Ovary (tissue), 10 donors: ENCODE measurements at places on chromosomes 2 and 18.

- H3K4me3 ChIP-seq = no peak overlapping the region
- H3K27me3 ChIP-seq = no peaks in the 10 kb centered on the region
- no peaks in the 10 kb centered on the region for H3K4me1 ChIP-seq
- H3K36me3 ChIP-seq = no peaks in the 10 kb centered on the region
- H3K27ac ChIP-seq = no peak overlapping the region
- DNase-seq = no peak
Observed at GRCh38 chr2:115833196-115833595, 1390.8 kb downstream of the DPP10 start.

DNA sequence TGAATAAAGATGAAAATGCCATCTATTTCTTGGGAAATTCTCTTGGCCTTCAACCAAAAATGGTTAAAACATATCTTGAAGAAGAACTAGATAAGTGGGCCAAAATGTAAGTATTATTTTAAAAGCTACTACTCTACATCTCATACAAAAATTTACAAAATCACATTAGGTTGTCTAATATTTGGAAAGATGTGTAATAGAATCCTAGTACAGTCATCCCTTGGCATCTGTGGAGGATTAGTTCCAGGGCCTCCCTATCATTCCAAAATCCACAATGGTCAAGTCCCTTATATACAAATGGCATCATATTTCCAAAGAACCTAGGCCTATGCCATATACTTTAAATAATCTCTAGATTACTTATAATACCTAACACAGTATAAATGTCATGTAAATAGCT lies 41.2 kb downstream of the KYNU start:
- H3K4me1 ChIP-seq = no peaks in the 10 kb centered on the region
- H3K27ac ChIP-seq = no peak overlapping the region
- no peak overlapping the region for H3K4me3 ChIP-seq
- no peaks in the 10 kb centered on the region for H3K27me3 ChIP-seq

GRCh38 chr18:62101321-62101721 lies 85.5 kb downstream of the PIGN start:
- H3K4me3 ChIP-seq = no peak overlapping the region
- DNase-seq = no peak
- no peaks in the 10 kb centered on the region for H3K4me1 ChIP-seq
- no peaks in the 10 kb centered on the region for H3K36me3 ChIP-seq

- peaks cover 9% of the 10 kb centered on the region for H3K4me1 ChIP-seq
- no peak overlapping the region for H3K4me3 ChIP-seq
- H3K36me3 ChIP-seq = no peaks in the 10 kb centered on the region
- H3K27me3 ChIP-seq = no peaks in the 10 kb centered on the region
Observed at GRCh38 chr2:85011747-85012146, 40.8 kb downstream of the KCMF1 start.

- H3K4me3 ChIP-seq = no peak overlapping the region
- H3K4me1 ChIP-seq = no peaks in the 10 kb centered on the region
- H3K27me3 ChIP-seq = no peaks in the 10 kb centered on the region
- no peak overlapping the region for H3K27ac ChIP-seq
- no peaks in the 10 kb centered on the region for H3K36me3 ChIP-seq
- DNase-seq = no peak
Observed at GRCh38 chr18:8824846-8825245, 119.5 kb downstream of the MTCL1 start.

GRCh38 chr2:203412546-203413331 lies 84.5 kb downstream of the ABI2 start:
- no peaks in the 10 kb centered on the region for H3K4me1 ChIP-seq
- no peak overlapping the region for H3K4me3 ChIP-seq
- DNase-seq = no peak
- no peak overlapping the region for H3K27ac ChIP-seq
- H3K27me3 ChIP-seq = no peaks in the 10 kb centered on the region

DNA sequence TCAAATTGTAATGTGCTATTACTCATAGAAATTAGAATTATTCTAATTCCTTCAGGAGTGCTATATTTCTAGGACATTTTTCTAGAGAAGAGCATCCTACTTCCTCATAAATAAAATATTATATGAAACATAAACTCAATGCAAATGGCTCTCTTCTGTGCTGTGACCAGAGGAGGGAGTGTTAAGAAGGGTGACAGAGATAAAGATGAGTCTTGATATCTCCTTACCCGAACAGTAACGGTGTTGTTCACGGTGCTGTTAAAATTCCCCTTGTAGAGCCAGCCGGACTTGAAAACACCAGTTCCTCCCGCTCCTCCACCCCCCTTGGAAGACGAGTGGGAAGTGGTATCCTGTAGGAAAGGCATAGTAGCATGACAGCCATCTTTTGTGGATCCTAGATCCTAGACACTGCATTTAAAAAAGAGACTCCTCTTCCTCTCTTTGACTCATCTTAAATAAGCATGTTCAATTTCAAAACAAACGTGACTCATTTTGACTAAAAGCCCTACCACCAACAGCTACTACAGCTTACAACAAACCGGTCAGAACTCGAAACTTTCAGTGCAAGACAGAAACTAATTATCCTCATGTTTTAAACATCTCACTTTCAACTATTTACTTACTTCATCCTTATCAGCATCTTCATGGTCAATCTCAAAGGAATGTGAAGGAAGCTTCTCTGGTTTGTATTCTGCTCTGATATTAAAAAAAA lies 156.3 kb downstream of the DOCK10 start:
- no peak for DNase-seq
- no peak overlapping the region for H3K4me3 ChIP-seq
- H3K36me3 ChIP-seq = no peaks in the 10 kb centered on the region
- H3K27me3 ChIP-seq = no peaks in the 10 kb centered on the region
- H3K27ac ChIP-seq = no peak overlapping the region

- no peak overlapping the region for H3K27ac ChIP-seq
- H3K36me3 ChIP-seq = no peaks in the 10 kb centered on the region
- no peak overlapping the region for H3K4me3 ChIP-seq
- no peak for DNase-seq
Observed at GRCh38 chr2:44713170-44713569, 228.3 kb upstream of the SIX3 start.

DNA sequence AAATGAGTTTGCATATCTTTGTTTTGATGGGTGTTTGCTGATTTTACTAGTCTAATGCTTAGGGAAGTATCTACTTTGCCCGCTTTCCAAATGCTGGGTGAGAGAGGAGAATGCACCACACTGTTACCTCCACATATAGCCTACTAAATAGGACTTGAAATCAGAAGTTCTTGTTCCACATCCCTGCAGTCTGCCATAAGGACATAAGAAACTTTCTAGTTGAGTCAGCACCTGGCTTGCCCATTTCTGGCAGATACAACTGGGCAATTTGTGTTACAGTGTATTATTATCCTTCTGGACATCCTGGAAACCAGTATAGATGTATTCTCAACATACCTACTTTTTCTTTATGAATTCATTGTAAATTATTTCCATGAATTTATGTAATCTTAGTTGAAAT lies 29.5 kb downstream of the ANXA4 start:
- H3K4me3 ChIP-seq = no peak overlapping the region
- DNase-seq = no peak
- H3K4me1 ChIP-seq = peaks cover 11% of the 10 kb centered on the region
- no peaks in the 10 kb centered on the region for H3K36me3 ChIP-seq
- H3K27me3 ChIP-seq = no peaks in the 10 kb centered on the region

DNA sequence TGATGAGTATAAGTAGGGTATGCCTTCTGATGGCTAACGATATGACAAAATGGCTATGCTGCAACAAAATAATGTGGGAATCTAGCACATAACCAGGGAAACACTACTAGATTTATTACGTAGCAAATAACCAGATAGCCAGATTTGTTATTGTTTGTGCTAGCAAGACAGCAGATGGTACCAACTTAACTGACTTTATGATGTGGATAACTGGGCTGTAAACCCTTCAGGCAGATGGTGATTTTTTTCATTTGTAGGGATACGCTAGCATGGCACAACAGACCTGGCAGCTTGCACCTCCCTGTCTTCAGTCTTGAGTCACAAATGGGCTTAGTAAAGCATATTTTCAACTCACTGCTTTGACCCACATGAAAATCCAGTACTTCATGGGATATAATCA lies 48.7 kb downstream of the PRELID3A start:
- no peak for DNase-seq
- H3K27me3 ChIP-seq = no peaks in the 10 kb centered on the region
- H3K4me1 ChIP-seq = no peaks in the 10 kb centered on the region

DNA sequence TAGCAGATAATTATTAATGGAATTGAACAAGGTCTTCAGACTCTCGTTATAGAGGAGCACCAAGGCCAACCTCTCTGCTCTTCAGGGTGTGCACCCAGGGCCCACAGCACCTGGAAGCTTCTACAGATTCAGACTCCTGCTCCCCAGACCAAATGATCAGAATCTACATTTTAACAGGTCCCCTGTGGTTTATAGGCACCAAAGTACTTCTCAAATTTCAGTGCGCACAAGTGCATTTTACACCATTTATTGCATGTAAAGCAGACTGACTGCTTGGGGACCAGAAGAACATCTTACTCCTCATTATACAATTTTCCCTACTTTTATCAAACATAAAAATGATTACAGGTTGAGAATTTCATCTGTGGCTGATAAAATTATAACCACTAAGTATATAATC lies 163.9 kb downstream of the COL4A4 start:
- H3K4me1 ChIP-seq = no peaks in the 10 kb centered on the region
- H3K36me3 ChIP-seq = no peaks in the 10 kb centered on the region
- H3K4me3 ChIP-seq = no peak overlapping the region
- H3K27ac ChIP-seq = no peak overlapping the region
- H3K27me3 ChIP-seq = no peaks in the 10 kb centered on the region

GRCh38 chr2:237457388-237457941 lies 29.6 kb upstream of the MLPH start:
- H3K4me1 ChIP-seq = peaks cover under 1% of the 10 kb centered on the region
- no peaks in the 10 kb centered on the region for H3K36me3 ChIP-seq
- no peak overlapping the region for H3K4me3 ChIP-seq
- H3K27ac ChIP-seq = no peak overlapping the region
- no peaks in the 10 kb centered on the region for H3K27me3 ChIP-seq
- DNase-seq = no peak

GRCh38 chr2:16952805-16953204 lies 287.2 kb upstream of the CYRIA start:
- H3K4me3 ChIP-seq = no peak overlapping the region
- no peaks in the 10 kb centered on the region for H3K4me1 ChIP-seq
- no peaks in the 10 kb centered on the region for H3K36me3 ChIP-seq
- no peak overlapping the region for H3K27ac ChIP-seq

GRCh38 chr18:52894801-52895200 lies 554.8 kb downstream of the DCC start:
- no peak overlapping the region for H3K4me3 ChIP-seq
- H3K27me3 ChIP-seq = no peaks in the 10 kb centered on the region
- no peak overlapping the region for H3K27ac ChIP-seq
- no peak for DNase-seq
- H3K36me3 ChIP-seq = no peaks in the 10 kb centered on the region

DNA sequence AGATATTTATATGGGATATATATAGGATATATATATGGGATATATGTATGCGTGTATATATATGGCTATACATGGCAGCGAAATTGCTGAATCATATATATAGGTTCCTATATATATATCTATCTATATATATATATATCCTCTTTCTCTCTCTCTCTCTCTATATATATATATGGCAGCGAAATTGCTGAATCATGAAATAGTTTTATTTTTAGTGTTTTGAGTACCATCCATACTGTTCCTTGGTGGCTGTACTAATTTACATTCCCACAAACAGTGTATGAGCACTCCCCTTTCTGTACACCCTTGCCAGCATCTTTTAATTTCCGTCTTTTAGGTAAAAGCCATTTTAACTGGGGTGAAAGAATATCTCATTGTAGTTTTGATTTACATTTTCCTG lies 397.6 kb upstream of the LINC00305 start:
- no peak overlapping the region for H3K4me3 ChIP-seq
- DNase-seq = no peak
- no peaks in the 10 kb centered on the region for H3K4me1 ChIP-seq
- H3K27ac ChIP-seq = no peak overlapping the region
- H3K27me3 ChIP-seq = no peaks in the 10 kb centered on the region

GRCh38 chr18:35117951-35118411 lies 76.8 kb downstream of the MAPRE2 start:
- no peaks in the 10 kb centered on the region for H3K36me3 ChIP-seq
- H3K4me1 ChIP-seq = peaks cover 11% of the 10 kb centered on the region
- no peaks in the 10 kb centered on the region for H3K27me3 ChIP-seq
- peak overlapping the region; percentile 9 for H3K27ac ChIP-seq
- DNase-seq = no peak
- H3K4me3 ChIP-seq = no peak overlapping the region

GRCh38 chr2:31284107-31284506 lies 50.2 kb downstream of the EHD3 start:
- no peaks in the 10 kb centered on the region for H3K27me3 ChIP-seq
- no peak overlapping the region for H3K27ac ChIP-seq
- no peaks in the 10 kb centered on the region for H3K4me1 ChIP-seq
- no peak overlapping the region for H3K4me3 ChIP-seq
- no peaks in the 10 kb centered on the region for H3K36me3 ChIP-seq

DNA sequence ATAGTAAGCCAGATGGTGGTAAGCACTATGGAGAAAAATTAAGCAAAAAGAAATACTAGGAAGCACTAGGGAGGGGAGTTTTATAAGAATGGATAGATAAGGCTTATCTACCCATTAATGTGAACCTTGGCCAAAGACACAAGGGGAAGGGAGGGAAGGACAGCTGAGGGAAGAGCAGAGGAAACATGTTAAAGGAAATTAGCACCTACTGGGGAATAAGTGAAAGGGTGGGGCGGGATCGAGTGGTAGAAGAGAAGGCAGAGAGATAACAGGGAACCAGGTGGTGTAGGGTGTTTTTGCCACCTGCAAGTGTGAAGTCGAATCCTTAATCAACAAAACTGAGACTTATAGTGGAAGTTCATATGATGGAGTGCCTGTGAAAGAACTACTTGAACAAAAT lies 1.7 kb downstream of the UNC80 start:
- H3K4me1 ChIP-seq = peaks cover 3% of the 10 kb centered on the region
- H3K27ac ChIP-seq = no peak overlapping the region
- H3K36me3 ChIP-seq = no peaks in the 10 kb centered on the region
- H3K4me3 ChIP-seq = no peak overlapping the region

DNA sequence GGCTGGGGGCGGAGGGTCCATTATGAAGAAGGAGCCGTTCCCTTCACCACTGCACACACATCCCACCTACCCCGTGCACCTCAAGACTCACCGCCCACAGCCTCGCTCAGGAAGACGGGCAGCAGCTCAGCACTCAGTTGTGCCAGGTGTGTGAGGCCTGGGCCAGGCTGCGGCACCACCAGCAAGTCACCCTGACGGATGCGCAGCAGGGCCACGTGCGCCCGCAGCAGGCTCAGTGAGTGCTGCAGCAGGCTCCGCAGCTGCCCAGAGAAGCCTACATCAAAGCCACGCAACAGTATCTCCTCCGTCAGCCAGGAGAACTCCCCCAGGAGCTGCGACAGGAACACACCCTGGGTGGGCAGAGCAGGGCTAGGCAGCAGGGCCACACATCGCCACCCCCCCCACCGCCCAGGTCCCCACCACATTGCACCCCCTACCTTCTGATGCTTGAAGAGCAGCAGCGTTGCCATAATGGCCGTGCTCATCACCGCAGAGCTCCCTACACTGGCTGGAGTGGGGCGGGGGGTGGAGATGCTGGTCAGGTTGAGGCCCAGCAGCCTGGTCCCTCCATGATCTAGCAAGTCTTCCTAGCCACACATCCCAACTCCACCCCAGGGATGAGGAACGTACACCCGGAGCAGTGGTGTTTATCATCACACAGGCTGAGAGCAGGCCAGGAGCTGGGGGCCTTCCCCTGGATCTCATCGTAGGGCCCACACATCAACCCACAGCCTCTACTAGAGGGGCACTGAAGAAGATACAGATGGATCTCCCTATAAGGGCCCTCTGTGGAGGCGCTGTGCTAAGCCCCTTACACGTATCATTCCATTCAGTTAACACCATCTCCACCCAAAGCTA lies 10.2 kb downstream of the GPAT2 start:
- no peaks in the 10 kb centered on the region for H3K27me3 ChIP-seq
- no peaks in the 10 kb centered on the region for H3K4me1 ChIP-seq
- no peak for DNase-seq
